Renal cortical epithelial cell (primary cell): ENCODE measurements at places on chromosomes 2 and 18. TPM values are rescaled to one million over a fixed set of nuclear protein-coding genes. Genes with fewer than 3 reads are reported as not detected.
A peak's percentile ranks its signal among the peaks of the same experiment; 100 is the strongest.

DNA sequence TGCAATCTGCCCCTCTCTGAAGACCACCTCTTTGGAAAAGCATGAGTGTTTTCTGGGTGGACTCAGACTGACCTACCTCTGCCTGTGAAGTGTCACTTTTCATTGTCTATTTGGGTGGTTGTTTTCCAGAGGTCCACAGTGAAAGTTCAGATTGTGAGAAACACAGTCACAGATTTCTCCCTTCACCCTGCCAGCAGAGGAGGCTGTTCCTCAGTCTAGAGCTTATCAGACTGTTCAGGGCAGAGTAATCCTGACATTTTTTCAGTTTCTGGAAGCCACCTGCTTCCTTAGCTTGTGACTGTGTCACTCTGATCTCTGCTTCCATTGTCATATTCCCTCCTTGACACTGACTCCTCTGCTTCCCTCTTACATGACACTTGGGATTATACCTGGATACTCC lies 55.4 kb upstream of the RMP24 start:
- peak; percentile 4 for DNase-seq

GRCh38 chr18:32891130-32891529 lies 118.3 kb upstream of the KLHL14 start:
- DNase-seq = no peak

Gene PLGLB1
- total RNA-seq = 4.5 TPM in 1 of 2 replicates, not detected in the other

GRCh38 chr2:12416600-12416999 lies 300.1 kb upstream of the TRIB2 start:
- DNase-seq = no peak

GRCh38 chr2:212540341-212540740 lies 1.7 kb upstream of the ERBB4 start:
- DNase-seq = peak; percentile 26

Gene COL4A4
- 9.9 and 41.9 TPM in 2 replicates for total RNA-seq

Gene PIEZO2
- total RNA-seq = under 0.01 and 0.30 TPM in 2 replicates

DNA sequence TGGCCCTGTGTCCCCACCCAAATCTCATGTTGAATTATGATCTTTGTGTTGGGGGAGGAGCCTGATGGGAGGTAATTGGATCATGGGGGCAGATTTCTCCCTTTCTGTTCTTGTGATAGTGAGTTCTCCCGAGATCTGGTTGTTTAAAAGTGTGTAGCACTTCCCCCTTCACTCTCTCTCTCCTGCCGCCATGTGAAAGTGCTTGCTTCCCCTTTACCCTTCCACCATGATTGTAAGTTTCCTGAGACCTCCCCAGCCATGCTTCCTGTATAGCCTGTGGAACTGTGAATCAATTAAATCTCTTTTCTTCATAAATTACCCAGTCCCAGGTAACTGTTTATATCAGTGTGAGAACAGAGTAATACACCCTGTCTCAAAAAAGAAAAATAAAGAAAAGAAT lies 25.5 kb downstream of the LRRFIP1 start:
- DNase-seq = no peak

Gene SPDYA
- total RNA-seq = 0.69 and 3.5 TPM in 2 replicates

Gene ZEB2
- 9.7 and 23.8 TPM in 2 replicates for total RNA-seq
